Smooth muscle cell of the brain vasculature (primary cell): ENCODE measurements at places on chromosomes 2 and 18.

DNA sequence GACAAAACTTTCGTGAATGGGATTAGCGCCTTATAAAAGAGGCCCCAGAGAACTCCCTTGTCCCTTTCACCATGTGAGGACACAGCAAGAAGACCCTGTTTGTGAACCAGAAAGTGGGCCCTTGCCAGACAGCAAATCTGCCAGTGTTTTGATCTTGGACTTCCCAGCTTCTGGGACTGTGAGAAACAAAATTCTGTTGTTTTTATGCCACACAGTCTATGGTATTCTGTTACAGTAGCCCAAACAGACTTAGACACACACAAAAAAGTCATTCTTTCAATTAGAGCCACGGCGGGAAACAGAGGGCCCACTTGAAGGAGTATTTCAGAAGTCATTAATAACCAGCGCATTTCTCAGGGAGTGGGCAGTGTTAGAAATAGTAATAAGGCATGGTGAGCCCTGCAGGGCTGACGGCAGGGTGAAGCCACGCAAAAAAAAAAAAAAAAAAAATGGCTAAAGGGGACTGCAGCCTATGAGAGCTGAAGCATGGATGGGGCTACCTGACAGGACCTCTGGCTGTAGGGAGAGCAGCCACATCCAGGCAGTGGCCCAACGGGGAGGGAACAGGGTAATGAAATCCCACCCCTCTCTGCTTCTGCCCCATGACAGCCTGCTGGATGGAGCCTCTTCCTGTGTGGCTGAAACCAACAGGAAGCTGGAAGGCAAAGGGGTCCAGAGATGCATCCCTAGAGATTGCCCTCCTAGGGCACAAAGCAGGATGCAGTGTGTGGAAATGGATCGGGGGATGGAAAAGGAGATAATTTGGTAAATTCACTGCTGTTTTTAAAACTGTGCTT lies 189.3 kb downstream of the KCNS3 start:
- no peak for DNase-seq

DNA sequence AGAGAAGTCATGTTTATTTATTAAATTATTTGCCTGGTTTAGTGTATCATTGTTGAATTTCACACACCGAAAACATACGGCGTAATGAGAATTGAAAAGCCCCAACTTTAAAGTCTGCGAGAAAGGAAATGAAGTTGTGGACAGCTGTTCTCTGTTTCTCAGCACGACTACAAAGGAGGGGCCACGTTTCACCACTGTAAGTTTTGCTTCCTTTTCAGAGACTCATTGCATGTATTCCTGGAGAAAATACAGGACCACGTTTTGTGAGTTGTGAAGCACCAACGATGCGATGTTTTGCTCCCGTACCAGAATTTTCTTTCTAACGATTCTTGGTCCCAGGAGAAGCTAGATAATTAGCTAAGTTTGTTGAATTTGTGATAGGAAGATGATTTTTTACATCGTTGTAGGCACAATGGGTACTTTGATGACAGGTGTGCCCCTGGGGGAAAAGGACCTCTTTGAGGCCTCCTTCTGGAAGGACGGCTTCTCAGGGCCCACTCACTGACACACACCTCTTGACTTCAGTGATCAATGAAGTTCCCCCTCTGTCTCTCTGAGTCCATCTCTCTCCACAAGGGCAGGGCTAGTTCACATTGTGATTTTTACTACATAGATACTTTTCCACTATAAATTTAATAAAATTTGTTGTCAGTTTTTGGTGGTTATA lies 23.7 kb upstream of the ACKR3 start:
- DNase-seq = no peak

DNA sequence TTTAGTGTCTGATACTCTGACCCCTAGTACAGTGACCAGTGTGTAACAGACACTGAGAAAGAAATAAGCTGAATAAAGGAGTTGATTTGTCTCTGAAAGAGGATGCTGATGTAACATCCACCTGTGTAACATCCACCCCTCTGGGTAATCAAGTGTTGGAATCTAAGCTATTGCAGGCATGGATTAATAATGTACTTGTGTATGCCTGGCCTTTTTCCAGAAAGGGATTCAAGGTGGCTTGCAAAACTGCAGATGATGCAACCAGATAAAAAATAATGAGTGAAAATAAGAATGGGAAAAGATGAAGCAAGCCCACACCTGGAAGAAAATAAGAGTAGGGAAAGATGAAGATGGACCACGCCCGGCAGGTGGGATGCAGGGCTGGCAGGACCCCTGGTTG lies 48.2 kb upstream of the FOXI3 start:
- DNase-seq = no peak

DNA sequence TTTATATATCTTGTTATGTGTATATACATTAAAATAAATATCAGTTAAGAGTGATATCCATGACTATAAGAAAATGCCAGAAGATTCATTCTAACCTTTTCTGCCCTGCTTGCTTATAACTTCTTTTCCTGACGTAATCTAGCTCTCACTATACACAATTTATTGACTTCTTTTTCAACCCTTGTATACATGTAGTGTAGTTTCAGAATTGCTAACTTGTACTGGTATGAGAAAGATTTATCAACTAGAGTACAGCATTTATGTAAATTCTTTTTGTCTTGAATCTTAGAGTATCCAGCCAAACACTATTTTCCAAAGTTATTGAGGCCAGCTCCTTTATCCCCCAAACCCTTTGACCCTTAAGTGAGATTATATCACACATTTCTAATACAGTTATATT lies 798.0 kb upstream of the RAB6C start:
- DNase-seq = no peak

- no peak for DNase-seq
Measured at GRCh38 chr18:48133671-48134251, 203.3 kb upstream of the SMAD2 start.

GRCh38 chr2:8296306-8296705 lies 385.6 kb upstream of the ID2 start:
- DNase-seq = no peak

- no peak for DNase-seq
Measured at GRCh38 chr18:29556070-29556469, 1379.1 kb upstream of the CDH2 start.

DNA sequence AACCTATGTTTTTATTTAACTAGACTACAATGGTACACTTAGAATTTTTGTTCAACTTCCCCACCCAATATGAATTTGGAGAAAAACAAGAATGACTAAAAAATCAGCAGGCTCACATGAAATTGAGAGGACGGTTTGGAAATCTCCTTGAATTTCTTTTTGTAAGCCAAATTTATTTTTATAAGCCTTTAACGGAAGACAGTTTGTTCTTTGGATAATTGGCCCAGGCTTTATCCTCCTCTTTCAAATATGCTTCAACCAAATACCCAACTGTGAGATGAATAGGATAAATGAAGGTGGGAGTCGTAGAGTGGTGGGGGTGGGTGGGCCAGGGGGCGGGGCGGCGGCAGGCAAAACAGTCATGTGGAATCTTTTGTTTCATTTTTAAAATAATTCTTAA lies 60.6 kb downstream of the FMNL2 start:
- DNase-seq = no peak

DNA sequence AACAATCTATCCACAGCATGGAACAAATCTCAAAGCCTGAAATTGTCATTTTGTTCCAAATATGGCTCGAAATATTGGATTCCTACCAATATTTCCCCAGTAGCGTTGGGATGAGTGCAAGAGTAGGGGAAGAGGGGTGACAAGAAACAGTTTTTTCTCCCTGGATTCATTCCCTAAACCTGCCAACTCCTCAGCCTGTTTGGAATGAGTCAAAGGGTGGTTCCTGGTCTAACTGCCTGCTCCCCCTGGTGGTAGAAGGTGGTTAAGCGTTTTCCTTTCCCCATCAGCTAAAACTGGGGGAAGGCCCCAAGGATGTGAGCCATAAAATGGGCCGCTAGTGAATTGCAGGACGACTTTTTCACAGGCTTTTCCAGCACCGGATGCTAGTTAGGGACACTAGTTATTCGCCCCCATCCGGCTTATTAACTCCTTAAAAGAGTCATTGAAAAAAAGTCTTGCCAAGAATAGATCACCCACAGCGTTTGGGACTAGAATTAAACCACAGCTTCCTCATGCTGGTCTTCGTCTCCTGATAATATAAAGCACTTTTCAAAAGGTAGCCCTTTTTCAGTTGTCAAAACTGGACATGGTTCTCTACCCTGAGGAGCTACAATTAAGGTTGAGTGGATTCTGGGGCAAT lies 72.5 kb downstream of the DHRS9 start:
- peak; percentile 15 for DNase-seq

- DNase-seq = no peak
Measured at GRCh38 chr2:200968162-200968561, 4.7 kb upstream of the ORC2 start.

GRCh38 chr2:234178330-234179030 lies 128.0 kb downstream of the SPP2 start:
- DNase-seq = no peak

GRCh38 chr2:180707884-180708205 lies 272.6 kb upstream of the UBE2E3 start:
- DNase-seq = peak; percentile 31

DNA sequence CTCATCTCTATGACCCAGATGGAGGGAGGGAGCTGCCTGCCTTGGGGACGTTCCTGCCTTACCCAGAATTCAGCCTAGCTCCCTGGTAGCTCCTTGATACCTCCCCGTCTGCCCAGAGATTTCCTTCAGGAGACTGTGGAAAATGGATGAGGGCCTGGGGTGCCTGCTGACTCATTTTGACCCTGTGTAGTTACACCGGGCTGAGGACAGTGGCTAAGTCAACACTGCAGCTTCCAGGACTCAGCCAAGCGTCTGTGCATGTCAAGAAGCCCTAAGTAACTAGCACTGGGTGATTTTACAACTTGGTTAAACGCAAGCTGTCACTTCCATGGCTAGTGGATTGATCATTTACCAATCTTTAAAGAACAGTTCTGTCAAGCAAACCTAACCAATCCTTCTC lies 23.3 kb upstream of the EPAS1 start:
- DNase-seq = no peak

DNA sequence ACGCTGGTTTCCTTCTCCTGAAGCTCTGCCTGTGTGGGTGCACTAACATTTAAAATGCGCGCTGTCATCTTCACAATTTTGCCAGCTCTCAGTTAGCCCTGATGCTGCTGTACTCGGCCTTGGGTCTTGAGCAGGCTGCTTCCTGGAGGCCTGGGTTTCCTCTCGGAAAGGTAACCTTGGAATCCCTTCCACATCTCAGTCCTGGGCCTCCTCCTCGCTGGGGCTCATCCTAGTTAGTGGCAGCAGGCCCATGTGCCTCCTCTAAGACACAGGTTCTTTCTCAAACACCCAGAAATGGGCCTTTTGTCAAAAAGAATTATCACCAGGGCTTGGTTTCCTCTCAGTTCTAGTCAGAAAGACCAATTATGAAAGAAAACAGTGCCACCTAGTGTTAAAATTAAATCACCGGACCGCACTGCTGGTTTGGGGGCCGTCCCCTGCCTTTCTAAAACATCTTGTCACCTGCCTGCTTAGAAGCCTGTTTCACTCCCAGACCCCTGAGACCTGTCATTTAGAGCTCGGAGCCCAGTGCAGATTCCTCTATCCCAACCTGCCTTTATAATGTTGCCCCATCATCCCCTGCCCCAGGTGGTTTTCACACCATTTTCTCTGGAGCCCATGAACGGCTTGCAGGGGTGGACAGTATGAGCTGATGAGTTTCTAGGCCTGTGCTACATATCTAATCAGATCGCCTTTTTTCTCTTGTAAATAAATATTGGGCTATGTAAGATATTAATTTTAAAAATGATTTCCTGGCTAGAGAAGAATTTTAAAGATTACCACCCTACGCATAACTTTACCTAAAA lies 42.4 kb downstream of the HK2 start:
- no peak for DNase-seq

GRCh38 chr2:106988361-106988760 lies 102.4 kb upstream of the ST6GAL2 start:
- DNase-seq = no peak

- no peak for DNase-seq
Measured at GRCh38 chr2:216109962-216110614, 940 bp downstream of the XRCC5 start.

- no peak for DNase-seq
Measured at GRCh38 chr2:1940679-1941078, 196.4 kb upstream of the PXDN start.

DNA sequence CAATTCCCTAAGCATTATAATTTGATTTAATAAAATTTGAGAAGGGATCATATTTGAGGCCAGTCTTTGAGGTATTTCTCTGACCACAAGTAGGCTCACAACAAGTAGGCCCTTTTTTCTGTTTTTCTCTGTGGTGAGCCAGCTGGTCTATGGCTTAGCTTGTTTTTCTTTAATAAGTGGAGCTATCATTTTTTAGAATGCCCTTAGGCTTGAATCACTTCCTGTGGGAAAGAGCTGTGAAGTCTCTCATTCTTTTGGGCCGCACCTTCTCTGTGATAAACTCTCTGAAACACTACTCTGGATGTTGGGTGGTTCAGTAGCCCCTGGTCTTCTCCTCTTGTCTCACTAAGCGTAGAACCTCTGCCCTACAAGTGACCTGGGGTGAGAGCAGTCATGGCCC lies 235.9 kb downstream of the SUCLG1 start:
- no peak for DNase-seq

- DNase-seq = peak; percentile 50
Measured at GRCh38 chr18:10560452-10561045, 34.7 kb downstream of the NAPG start.

GRCh38 chr2:107276034-107276433 lies 390.1 kb upstream of the ST6GAL2 start:
- DNase-seq = no peak

DNA sequence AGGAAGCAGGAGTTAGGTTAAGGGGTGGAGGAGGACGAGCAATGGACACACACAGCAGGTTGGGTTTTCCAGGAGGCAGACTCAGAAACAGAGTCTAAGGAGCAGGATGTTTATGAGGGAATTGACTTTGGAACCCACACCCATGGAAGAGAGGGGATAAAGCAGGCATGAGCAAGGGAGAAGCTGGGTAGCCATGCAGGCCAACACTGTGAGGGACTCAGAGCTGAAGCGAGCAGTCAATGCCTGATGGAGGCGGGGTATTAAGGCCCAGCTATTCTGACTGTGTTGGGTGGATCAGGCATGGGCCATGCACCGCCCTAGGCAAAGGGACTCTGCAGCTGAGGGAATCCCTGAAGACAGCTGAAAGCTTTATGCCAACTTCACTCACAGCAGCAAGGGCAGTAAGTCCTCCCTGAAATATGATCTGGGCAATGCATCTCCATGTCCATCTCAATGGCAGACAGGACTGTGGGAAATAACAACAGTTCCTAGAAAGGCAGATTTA lies 37.6 kb downstream of the TEX51 start:
- DNase-seq = no peak

GRCh38 chr18:48974304-48975119 lies 23.7 kb upstream of the SMAD7 start:
- no peak for DNase-seq

- DNase-seq = no peak
Measured at GRCh38 chr2:69997015-69997830, 35.8 kb upstream of the ASPRV1 start.
